Fibroblast of the aortic adventitia (primary cell): ENCODE measurements at places on chromosomes 12 and 14.
A peak's percentile ranks its signal among the peaks of the same experiment; 100 is the strongest.

DNA sequence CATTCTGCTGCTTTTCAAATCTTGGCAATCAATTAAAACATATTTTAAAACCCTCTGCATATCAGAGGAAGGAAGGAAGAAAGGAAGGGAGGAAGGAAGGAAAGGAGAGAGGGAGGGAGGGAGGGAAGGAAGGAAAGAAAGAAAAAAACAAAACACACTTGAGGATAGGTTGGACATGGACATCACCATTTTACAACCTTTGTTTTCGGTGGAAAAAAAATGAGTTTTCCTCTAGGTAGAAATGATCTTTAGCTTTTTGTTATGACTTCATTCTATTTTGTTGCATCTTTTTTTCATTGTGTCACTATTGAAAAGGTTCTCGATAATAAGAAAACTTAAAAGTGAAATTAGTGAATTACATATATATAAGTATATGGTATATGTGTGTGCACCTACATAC is 522.9 kb downstream of the NOVA1 start:
- no peak for DNase-seq

DNA sequence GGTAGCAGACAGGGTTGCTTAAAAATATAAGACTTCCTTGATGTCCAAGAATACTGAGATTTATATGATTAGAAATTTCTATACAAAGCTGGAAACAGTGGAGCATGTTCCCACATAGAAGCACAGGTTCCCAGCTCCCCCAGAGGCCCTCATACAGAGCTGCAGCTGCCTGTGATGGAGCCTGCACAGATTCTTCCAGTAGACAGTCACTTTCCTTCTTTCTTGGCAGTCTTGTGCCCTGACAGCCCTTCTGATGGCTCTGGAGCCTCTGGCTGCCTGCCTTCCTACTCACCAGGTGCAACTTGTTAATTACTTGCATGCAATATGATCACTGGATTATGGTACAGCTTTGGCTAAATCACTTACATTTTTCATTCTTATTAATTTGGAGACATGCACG is 44.4 kb downstream of the BICD1 start:
- no peak for DNase-seq

- peak; percentile 70 for DNase-seq
These were observed 585 bp upstream of the DYRK2 start for GRCh38 chr12:67647799-67648520.

- no peak for DNase-seq
These were observed 5.3 kb upstream of the PPP1R1A start for GRCh38 chr12:54593725-54594124.

GRCh38 chr12:124681779-124682391 is 114.5 kb upstream of the NCOR2 start:
- peak; percentile 76 for DNase-seq

DNA sequence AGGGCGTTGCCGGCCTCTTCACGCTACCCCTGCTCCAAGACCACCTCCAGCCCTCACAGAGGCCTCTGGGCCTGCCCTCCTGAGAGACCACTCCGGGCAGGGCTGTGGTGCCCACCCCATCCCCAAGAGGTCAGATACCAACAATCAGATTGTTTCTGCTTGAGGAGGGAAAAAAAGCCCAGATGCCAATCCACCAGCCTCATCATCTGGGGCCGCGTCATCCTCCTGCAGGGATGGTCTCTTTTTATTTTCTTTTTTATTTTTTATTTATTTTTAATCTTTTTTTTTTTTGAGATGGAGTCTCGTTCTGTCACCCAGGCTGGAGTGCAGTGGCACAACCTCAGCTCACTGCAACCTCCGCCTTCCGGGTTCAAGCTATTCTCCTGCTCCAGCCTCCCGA is 93.4 kb downstream of the FBXL14 start:
- no peak for DNase-seq

DNA sequence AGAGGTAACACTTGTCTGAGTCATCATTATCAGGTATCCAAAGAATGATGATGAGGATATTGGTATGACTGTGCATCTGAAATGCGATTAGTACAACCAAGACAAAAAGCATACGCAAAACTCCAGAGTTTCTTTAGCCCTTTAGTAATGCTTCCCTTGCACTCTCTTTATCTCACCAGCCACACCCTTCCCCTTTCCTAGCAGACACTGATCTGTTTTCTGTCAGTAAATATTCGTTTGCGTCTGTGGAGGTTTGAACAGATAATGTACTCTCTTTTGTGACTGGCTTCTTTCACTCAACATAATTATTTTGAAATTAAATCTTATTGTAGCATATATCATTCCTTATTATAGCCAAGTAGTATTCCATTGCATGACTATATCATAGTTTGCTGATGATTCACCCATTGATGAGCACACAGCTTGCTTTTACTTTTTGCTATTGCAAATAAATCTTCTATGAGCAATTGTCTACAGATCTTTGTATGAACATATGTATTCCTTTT is 775.7 kb downstream of the SLC6A15 start:
- DNase-seq, result peak; percentile 35

- no peak for DNase-seq
These were observed 268.5 kb upstream of the USP15 start for GRCh38 chr12:61991661-61992060.

DNA sequence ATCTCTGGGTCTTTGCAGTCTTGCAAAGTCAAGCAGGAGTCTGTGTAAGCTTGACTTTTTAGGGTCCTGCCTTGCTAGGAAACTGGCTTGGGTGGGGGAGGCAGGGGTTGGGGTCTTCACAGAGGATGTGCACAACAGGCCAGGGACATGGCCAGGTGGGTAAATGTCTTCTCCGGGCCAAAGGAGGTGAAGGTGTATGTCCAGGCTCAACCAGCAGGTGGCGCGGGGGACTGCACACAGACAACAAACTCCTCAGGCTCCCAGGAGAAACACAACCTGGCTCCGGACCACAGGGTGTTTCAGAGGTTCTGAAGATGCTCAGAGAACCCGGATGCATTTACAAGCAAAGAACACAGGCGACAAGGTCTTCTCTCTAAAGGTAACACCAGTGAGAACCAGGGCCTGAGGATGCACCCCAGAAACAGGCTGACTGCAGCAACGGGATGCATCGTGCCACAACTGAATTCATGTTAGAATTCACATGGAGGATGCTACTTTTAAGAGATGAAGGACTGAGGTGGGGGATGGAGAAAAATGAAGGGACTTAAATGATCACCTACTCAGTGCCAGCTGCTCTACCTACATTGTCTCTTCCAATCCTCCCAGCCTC is 56.0 kb downstream of the PLEKHG3 start:
- DNase-seq, result peak; percentile 48

GRCh38 chr12:12774791-12775190 is 10.7 kb upstream of the APOLD1 start:
- no peak for DNase-seq

DNA sequence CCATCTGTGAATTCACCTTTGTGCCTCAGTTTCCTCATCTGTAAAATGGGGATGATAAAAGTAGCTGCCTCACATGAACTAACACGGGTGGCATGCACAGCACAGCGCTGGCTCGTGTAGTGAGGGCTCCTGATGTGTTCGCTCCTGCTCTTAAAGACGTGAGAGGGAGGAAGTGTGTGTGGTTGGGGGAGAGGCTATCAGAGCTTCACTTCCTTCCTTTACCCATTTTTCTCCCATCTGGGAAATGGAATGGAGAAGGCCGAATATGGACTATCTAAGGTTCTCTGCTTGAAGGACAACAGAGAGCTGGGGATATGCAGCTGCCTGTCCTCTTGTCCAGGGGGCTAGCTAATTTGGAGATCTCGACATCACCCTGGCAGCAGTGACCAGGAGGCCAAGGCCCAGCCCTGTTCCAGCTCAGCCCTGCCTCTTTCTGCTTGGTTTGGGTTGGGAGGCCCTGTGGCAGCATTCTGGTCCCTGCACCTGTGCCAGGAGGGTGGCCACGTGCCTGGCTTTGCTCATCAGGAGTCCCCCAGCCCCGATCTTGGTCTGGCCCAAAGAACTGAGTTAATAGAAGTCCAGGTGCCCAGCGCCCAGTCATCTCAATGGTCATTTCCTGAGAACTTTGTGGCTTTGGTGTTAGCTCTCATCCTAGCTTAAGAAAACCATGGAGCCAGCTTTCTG is 44.5 kb upstream of the ESRRB start:
- no peak for DNase-seq

DNA sequence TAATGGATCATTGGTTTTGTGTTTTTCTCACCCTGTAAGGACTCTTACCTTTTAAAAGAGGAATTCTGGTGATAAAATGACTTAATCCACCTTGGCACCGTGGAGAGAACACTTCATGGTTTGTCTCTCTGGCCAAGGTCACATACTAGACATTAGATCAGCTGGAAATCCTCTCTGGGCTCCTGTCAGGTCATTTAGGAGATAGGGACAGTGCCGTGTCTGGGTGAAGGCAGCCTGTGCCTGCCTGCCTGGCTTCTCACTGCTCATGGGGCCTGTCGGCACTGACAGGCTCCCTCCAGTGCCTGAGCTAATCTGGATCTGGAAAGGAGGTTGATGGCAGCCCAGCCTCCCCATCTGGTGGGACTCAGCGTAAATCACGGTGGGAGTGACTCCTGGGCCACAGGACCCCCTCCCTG is 5.7 kb downstream of the CRADD start:
- DNase-seq, result no peak

DNA sequence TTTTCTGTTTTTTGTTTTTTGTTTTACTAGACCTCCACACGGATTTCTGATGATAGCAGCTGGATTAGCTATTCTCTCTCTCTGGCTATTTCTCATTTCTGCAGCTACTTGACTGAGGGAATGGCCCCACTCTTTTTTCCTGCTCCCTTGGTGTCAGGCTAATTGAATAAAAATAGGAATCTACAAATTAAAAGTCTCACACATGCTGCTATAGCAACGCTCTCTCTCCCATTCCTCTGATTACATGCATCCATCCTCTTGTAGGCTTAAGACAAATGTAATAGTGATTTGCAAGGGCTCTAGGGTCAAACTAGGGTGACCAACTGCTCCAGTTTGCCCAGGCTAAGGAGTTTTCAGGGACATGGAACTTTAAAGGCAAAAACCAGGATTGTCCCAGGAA is 221.8 kb downstream of the PHLDA1 start:
- no peak for DNase-seq

- peak; percentile 71 for DNase-seq
These were observed 682 bp downstream of the CREBL2 start for GRCh38 chr12:12612358-12612757.

DNA sequence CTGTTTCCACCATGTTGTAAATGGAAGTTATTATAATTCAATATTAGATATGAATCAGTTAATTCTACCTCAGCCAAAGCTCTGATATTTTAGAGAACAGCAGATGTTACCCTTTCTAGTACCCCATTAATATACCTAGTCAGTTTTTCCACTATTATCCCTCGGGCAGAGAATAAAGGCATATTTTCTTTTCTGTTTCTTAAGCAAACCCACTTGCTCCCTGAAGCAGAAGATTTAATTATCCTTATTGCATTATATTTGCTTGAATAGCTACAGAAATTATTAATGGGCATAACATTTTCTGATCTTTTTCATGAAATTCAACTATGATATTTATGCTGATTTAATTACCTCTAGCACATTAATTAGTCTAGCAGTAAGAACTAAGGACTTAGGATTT is 832.9 kb upstream of the FBXO33 start:
- DNase-seq, result no peak

DNA sequence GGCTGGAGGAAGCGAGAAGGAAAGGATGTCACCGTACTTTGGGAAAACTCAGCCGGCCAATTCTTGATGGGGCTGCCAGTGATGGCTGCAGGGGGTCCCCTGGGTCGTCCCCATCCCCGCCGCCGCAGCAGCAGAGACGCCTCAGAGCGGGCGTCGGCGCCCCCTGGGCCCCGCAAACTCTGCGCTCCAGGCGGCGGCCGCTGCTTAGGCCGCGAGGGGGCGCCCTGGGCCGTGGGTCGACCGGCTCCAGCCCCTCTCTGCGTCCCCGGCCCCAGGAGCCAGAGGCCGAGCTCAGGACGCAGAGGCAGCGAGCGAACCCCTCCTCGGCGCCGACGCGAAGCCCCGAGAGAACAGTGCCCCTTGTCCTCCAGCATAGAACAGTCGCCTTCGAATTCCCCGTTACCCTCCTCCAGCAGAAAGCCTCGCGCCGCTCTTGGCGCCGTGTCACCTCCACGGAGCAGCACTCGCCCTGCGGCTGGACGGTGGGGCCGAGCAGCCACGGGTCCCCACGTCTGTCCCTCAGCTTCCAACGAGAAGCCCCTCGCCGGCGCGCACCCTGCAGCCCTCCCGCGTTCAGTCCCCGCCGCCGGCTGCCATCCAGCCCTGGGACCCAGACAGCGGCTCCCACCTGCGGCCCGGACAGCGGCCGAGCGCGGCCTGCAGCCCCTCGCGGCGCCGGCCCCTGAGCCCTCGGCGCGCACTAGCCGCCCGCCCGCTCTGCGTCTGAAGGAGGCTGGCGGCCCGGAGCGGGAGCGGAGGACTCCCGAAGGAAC is 106.6 kb downstream of the PRICKLE1 start:
- DNase-seq, result peak; percentile 64

DNA sequence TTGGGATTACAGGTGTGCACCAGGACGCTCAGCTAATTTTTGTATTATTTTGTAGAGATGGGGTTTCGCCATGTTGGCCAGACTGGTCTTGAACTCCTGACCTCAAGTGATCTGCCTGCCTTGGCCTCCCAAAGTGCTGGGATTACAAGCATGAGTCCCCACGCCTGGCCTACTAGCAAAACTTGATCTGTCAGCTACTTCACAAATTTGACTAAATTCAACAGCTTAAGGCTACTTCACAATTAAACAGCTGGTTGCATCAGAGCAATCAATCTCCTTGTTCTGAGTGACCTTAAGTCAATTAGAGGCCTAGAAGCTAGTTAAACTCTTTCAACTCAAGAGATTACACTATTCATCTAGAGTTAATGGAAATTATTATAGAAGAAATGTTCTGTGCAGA is 12.2 kb downstream of the COQ10A start:
- no peak for DNase-seq

GRCh38 chr14:91058042-91058581 is 2.3 kb downstream of the RPS6KA5 start:
- no peak for DNase-seq

DNA sequence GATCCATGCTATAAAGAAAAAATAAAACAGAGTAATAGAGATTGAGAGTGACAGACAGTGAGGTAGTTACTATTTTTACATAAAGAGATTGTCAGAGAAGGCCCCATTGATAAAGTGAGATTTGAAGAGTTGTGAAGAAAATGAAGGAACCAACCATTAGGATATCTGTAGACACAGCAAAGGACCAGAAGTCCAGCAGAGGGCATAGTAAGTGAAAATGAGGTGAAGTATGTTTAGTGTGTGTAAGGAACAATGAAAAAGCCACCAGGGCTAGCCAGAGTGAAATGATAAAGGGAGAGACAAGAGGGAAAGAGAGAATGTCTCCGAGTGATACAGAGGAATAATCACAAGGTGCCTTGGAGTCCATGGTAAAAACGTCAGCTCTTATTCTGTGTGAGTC is 411.0 kb downstream of the NELL2 start:
- no peak for DNase-seq
